IPS-NIHi11 (cell line): ENCODE measurements at places on chromosomes 13 and 19.

- DNase-seq: no peak
These were observed 23.2 kb upstream of the MAB21L1 start for GRCh38 chr13:35499676-35500075.

DNA sequence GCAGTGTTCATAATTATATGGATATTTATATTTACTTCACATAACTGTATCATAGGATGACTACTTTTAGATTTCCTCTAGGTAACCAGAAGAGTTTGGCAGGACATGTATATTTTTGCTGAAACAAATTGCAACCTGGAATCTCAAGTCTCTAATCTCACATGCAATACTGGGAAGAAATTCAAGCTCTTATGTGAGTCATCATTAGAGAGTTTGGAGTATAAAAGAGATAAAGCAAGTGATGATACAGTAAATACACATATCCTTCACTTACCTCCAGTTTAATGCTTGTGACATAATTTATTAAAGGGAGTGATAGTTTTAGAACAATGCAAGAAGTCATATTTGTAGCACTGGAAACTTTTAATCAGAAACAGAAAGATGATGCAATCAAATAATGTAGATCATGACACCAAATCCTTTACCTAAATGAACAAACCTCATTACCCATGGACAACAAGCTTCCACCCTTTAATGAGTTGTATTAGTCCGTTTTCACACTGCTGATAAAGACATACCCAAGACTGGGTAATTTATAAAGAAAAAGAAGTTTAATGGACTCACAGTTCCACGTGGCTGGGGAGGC lies 15.8 kb upstream of the OR7A17 start:
- no peak for DNase-seq

GRCh38 chr13:72368031-72368430 lies 359.4 kb downstream of the MZT1 start:
- no peak for DNase-seq

DNA sequence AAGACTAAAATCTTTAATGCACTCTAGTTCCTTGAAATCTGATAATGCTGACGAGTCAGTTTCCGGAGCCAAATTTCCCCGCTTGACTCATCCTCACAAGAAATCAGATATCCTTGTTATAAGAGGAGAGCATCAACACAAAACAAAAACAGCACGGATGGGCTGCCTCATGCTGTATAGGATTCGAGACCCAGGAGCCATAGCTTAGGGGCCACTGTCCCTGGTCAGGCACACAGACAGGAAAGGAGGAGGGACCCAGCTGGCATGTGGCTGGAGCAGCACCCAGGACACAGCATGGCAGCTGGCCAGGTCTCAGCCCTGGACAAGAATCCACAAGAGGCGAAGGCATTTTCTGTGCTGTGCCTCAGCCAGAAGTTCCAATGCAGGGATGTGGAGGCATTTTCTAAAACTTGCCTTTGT lies 110.2 kb upstream of the SPATA13 start:
- no peak for DNase-seq

GRCh38 chr13:39612023-39612637 lies 9.1 kb upstream of the LHFPL6 start:
- DNase-seq: peak; percentile 48

DNA sequence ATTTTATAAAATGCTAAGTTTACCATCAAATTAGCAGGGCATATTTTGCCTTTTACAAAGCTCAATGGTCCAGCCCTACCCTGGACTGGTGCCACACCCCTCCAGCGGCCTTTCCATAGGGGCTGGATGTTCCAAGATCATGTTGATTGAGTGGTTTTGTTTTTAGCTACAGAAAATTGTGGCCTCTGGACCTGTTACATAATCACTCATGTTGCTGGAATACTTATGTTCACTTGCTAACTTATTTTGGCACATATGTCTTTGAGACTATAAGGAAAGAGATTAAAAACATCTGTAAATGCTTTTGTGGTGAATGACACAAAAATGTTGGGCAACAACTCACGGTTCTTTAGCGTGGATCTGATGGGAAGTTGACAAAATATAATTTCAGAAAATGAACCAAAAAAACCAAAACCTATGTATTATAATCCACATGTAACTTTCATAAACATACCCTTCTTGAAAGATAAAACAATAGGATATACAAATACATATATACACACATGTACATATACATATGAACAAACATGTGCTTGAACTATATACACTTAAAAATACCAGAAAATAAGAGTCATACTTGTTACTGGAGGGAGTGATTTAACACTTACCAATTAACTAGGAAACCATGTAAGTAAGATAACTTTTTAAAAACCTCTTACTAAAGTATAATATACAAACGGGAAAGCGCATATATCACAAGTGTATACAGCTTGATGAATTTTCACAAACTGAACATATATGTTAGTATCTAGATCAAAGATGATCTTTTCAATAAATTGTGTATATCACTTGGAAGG lies 46.6 kb upstream of the SLC15A1 start:
- no peak for DNase-seq

- no peak for DNase-seq
These were observed 179.7 kb downstream of the SPRY2 start for GRCh38 chr13:80161219-80161618.

- DNase-seq: no peak
These were observed 3.7 kb upstream of the RASL11A start for GRCh38 chr13:27266917-27267316.

DNA sequence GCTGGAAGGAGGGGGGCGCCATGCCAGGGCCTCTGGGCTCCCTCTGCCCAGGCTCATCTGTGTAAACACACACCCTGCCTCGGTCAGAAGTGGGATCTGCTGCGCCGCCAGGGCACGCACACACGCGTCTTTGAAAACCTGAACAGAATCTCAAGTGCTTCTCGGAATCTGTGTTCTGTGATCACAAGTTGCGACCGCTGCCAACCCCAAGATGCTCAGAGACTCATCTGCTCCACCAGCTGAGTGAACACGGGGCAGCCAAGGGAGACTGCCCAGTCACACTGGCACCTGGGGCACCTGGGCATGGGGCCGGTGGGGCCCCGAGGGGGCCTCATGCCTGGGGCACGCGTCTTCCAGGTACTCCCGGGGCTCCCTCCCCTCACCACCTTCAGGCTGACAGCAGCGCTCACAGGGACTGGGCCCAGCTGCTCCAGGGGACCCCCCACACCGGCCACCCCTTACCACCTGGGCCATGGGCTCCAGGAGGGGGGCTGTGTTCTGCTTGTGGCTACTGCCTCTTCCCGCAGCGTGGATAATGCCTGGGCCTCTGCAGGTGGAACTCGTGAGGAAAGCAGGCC lies 59.0 kb downstream of the KLF2 start:
- DNase-seq: peak; percentile 40

DNA sequence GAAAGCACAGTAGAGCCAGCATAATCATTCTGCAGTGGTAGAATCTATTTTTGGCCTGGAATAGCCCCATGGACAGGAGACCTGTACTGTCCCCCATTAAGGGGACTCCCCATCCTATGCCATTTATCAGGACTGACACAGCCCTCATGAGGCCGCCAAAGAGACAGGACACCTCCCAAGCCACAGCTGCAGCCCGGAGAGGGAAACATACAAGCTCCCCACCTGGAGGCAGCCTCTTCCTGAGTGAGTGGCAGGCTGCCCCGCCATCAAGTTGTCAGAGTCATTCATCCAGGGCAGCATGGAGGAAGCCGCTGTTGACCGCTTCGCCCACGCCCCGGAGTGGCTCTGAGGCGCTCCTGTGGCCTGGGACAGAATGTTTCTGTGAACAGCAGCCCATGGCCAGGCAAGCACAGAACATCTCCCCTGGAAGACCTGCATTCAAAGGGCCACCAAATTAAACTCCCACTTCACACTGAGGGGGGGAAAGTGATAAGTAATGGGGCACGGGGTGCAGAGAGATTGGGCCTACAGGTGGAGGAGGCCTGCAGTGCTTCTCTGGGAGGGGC lies 111.3 kb downstream of the ZDHHC20 start:
- DNase-seq: peak; percentile 37

- peak; percentile 85 for DNase-seq
These were observed 7.4 kb upstream of the IGFL1 start for GRCh38 chr19:46221981-46222610.

DNA sequence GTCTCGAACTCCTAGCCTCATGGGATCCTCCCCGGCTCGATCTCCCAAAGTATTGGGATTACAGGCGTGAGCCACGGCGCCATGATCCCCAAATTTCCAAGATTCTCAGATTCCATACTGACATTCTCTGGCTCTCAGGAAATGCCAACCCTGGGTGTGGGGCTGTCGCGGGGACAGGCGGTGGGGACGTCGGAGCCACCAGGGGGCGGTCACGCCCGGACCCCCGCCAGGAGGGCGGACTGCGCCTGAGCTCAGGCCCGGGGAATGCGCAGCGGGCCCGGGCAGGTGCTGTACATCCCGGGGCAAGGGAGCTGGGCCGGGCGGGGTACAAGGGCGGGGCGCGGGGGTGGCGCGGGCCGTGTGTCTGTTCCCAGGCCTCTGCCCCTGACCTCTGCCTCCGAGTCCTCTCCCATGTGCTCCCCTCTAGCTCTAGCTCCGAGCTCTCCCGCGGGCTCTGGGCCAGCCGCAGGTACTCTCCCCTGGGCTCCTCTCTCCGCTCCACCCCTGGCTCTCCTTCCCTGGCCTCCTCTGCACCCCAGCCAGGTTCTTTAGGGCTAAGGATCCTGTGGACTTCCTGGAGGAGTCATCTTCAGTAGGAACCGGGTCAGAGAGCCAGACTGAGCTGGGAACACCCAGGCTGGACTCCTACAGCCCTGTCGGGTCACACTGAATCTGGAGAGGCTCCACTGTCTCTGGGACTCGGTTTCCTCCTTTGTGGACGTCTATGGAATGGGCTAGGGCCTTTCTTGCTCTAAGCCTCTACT lies 2.4 kb downstream of the PPP1R13L start:
- peak; percentile 77 for DNase-seq

DNA sequence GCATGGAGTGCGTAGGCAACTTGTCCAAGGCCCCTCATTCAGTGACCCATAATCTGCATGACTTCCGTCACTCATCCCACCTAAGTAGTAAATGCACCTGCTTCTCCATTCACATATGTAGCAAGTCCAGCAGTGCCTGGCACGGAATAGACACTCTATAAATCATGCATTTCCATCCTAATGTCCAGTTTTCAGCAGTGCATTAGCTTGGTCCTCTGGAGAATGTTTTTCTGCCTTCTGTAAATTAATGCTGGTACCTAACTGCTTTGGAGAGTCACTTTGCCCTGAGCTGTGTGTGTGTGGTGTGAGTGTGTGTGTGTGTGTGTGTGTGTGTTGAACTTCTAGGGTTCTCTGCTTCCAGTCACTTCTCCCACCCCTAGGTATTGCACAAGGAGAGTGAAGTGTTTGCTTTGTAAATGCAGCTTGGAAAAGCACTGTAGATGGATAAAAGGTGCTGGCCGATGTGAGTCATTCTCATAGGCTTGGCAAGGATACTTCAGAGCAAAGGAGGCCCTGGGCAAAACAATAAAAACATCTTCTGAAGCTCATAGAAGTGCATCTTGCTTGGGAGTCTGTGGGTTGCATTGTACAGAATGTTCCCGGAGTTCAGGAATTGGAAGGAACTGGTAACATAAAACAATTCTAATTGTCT lies 181.8 kb downstream of the KATNAL1 start:
- DNase-seq: no peak

- no peak for DNase-seq
These were observed 80.0 kb downstream of the GPR12 start for GRCh38 chr13:26680572-26680971.

- DNase-seq: no peak
These were observed 4.5 kb downstream of the MAMSTR start for GRCh38 chr19:48714759-48715675.

DNA sequence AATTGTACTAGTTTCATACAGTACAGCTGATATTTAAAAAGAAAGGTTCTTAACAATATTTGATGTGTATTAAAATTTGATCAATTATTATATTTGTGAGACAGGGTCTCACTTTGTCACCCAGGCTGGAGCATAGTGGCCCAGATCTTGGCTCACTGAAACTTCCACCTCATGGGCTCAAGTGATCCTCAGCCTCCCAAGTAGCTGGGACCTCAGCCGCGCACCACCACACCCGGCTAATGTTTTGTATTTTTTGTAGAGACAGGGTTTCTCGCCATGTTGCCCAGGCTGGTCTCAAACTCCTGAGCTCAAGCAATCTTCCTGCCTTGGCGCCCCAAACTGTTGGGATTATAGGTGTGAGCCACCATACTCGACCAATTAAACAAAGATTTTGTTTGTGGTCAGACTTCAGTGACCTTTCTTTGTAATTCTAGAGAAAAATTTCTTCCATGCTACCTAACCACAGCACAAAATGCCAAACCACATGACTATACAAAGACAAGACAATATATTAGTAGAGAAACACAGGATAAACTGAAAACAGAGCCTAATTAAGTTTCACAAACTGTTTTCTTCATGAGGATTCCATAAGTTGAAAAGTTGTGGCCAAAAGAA lies 59.6 kb downstream of the RBM26 start:
- no peak for DNase-seq

DNA sequence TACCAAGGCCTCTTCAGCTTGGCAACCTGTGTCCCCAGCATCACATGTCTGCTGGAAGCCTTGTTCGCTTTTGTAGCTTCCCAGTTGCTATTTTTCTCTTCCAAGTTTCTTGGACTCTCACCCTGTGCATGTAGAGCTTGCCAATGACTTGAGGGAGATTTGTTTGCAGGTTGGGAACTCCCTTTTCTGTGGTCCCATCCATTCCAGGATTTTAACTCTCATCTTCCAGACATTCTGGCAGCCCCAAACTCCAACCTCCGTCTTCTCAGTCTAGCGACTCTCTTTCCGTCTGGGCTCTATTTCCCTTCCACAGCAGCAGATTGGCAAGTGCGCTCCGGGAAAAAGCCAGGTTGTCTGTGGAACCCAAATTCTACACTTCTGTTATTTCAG lies 9.0 kb downstream of the PLAUR start:
- DNase-seq: no peak

DNA sequence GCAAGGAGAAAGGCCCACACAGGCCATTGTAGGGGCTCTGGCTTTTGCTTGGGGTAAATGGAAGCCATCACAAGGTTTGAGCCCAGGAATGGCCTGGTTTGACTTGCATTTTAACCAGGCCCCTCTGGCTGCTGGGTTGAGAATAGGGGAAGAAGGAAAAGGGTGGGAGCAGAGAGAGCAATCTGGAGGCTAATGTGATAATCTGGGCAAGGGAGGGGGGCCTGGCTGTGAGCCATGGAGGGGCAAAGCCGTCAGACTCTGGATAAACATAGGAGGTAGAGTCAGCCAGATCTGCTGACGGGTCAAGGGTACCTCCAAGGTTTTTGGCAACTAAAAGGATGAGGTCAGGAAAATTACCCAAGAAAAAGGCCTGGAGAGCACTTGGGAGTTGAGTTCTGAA lies 41.6 kb downstream of the RFX2 start:
- no peak for DNase-seq

- no peak for DNase-seq
These were observed 17.2 kb upstream of the ZNF8 start for GRCh38 chr19:58261600-58261967.
